ENCODE measurements at places on chromosomes 2 and 18. TPM values are rescaled to one million over a fixed set of nuclear protein-coding genes. Genes with fewer than 3 reads are reported as not detected.

GRCh38 chr2:24336811-24337210 is 23.5 kb downstream of the ITSN2 start:
- DNase-seq = no peak

DNA sequence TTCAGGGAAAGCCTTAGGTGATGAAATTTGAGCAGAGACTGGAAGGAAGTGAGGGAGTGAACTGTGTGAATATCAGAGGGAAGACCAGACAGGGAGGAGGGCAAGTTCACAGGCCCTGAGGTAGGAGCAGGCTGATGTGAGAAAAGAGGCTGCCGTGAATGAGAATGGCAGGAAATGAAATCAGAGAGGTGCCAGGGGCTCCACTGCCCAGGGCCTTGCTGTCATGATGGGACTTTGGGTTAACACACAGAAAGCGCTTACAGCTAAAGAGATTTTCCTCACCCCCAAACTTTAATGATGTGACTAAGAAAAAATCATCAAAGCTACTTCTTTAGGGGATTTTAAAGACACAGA is 53.8 kb downstream of the MARCHF4 start:
- no peak for DNase-seq

GRCh38 chr2:238439917-238440316 is 13.2 kb downstream of the ASB1 start:
- no peak for DNase-seq

DNA sequence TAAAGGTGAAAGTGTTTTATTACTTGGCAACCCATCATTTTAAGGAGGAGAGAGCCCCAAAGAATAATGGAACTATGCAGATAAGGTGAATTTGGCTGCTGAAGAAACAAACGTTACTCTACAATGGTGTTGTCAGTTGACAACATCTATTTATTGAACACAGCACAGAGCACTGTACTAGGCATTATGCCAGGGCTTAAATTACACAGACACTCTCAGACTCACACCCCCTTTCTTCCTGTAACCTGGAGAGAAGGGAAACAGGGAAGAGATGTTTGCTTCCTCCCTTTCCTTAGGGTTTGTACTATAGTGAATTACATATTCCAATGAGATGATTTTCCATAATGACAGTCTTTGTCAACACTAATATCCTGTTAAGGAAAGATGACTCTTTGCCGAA is 94.0 kb upstream of the ATP5MC3 start:
- DNase-seq = no peak

DNA sequence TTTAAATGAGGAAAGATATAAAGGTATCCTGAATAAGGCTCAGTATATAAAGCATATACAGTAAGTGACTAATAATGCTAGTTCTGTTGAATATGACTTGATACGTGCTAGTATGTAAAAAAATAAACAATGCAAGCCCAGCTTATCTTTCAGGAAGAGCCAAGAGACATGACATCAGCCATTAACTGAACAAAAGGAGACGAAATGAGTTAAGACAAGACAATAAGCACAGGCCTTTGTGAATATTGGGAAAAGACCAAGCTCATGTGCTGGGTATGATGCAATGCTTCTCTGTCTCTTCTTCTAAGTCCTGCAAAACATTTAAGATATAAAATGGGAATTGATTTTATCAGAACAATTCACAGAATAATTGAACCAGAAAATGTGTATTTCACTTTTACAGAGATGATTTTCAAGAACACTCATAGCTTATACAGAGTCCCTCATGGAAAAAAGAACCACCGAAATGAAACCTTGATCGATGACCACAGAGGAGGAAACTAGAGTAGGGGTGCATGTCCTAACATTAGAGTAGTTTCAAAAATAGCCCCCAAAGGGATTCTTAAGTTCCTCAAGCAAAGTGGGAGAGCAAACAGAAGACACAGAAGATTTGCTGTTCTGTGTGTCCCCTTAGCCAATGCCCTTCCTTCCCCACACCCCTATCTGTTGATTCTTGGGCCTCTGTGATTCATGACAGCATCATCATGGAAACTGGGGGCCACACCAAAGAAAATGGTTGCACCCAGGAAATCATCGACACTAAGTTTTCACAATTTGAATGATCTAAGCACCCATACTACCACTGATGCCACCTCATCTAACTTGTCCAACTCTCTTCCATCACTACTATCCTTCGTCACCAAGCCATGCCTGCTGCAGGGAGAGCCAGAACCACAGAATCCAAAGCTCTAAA is 68.0 kb upstream of the CRIM1 start:
- no peak for DNase-seq

PELI1 gene
- 34.1 TPM for total RNA-seq
